ENCODE measurements at places on chromosomes 4 and X.
A peak's percentile ranks its signal among the peaks of the same experiment; 100 is the strongest.

GRCh38 chrX:110331444-110332030 is 13.7 kb upstream of the AMMECR1 start:
- DNase-seq: no peak

DNA sequence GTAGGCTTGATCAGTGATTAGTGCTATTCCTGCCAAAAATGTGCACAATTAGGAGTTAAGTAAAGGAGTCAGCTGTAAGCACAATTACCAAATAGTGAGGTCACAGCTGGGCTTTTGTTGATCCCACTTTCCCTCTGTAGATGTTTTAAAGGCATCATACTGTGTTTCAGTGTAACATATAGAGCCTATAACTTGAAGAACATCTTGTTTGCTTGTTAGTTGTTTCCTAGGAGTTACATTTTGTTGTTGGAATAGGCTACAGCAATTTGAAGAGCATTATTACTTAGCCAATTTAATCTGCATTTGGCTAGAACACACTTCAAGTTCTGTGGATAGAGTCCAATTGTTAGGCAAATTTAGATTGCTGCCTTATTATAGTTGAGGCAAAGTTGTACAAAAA is 210.7 kb upstream of the MAD2L1 start:
- no peak for DNase-seq

GRCh38 chr4:19703391-19703790 is 548.3 kb upstream of the SLIT2 start:
- DNase-seq: no peak

GRCh38 chr4:165609653-165610052 is 230.8 kb downstream of the CPE start:
- no peak for DNase-seq

DNA sequence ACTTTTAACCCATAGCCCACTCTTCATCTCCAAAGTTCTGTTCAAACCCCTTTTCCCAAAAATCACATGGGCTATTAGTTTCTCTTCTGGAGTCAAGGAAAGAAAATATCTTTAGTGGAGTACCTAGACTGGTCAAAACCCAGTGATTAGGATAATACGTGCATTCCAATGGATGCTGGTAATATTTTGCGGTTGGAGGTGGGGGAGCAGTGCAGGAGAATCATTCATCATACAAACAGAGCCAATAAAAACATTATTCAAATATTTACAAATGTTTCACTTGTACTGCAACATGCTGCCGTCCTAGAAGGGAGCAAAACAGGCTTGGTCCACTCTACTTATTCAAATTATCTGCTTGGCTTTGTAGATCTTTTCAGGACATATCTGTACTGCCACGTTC is 57.2 kb upstream of the RAB9B start:
- no peak for DNase-seq

DNA sequence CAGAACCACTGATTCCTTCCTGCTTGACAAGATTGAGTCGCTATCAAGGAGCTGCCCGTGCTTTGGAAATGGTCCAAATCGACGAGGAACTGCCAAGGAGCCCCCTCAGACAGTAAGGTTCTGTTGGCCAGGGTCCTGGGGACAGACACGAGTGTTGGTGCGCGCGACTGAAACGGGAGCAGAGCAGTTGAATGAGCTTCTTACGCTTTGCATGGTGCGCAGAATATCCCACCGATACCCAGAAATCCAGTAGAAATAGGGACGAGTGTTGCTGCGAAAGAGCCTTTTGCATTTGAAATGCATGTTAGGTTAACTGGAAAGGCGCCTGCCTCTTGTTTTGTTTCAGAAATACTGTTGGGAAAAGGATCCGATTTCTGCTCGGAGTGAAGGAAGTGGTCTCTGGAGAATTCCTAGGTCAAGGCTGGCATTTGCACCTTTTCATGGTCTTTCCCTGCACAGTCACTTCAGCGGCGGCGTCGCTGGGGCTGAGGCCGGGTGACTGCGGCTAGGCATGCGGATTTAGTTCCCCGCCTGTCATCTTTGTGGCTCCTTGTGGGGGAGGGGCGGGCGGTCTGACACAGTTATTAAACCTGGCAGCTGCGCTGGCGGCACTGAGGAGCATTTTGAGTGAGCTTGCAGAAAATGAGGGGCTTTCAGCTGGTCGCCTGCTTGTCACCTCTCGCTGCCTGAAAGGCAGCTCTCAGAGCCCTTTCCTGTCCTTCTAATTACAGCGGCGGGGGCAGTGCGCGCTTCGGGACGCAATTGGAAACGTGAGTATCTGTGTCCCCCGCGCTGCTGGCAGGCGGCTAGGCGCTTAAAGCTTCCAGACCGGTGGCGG is 51.5 kb upstream of the TRIM2 start:
- DNase-seq: peak; percentile 62

GRCh38 chr4:14434916-14435315 is 567.4 kb upstream of the CPEB2 start:
- no peak for DNase-seq

GRCh38 chr4:106582103-106582502 is 213.5 kb upstream of the GIMD1 start:
- DNase-seq: no peak

DNA sequence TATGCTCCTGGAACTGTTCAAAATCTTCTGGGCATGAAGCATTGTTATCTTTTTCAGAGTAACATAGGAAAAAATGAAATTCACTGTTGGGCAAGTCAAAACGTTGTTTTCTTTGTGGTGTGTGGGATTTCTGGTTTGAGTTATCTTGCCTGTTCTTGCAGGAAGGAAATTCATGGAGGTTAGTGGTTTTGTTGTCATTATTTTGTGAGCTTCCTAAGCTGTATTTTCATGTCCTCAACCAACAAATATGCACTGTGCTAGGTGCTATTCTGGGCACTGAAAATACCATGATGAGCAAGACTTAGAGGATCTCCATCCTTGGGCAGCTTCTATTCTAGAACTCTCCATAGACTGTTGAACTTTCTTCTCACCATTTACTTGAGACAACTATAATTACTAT is 16.9 kb downstream of the SPINK2 start:
- peak; percentile 60 for DNase-seq

- DNase-seq: no peak
Measured at GRCh38 chr4:9983211-9983610, 38.1 kb downstream of the SLC2A9 start.

- DNase-seq: no peak
Measured at GRCh38 chr4:41918278-41918677, 17.0 kb upstream of the TMEM33 start.

GRCh38 chrX:38847903-38848230 is 46.6 kb downstream of the MID1IP1 start:
- DNase-seq: no peak

- no peak for DNase-seq
Measured at GRCh38 chr4:88940506-88940905, 116.5 kb downstream of the FAM13A start.

GRCh38 chr4:40367451-40367850 is 32.3 kb downstream of the CHRNA9 start:
- no peak for DNase-seq

GRCh38 chr4:13887010-13887409 is 259.5 kb upstream of the BOD1L1 start:
- no peak for DNase-seq

- DNase-seq: no peak
Measured at GRCh38 chr4:76733068-76733771, 164.7 kb downstream of the SOWAHB start.

GRCh38 chrX:139826065-139827044 is 106.5 kb downstream of the ATP11C start:
- DNase-seq: no peak

DNA sequence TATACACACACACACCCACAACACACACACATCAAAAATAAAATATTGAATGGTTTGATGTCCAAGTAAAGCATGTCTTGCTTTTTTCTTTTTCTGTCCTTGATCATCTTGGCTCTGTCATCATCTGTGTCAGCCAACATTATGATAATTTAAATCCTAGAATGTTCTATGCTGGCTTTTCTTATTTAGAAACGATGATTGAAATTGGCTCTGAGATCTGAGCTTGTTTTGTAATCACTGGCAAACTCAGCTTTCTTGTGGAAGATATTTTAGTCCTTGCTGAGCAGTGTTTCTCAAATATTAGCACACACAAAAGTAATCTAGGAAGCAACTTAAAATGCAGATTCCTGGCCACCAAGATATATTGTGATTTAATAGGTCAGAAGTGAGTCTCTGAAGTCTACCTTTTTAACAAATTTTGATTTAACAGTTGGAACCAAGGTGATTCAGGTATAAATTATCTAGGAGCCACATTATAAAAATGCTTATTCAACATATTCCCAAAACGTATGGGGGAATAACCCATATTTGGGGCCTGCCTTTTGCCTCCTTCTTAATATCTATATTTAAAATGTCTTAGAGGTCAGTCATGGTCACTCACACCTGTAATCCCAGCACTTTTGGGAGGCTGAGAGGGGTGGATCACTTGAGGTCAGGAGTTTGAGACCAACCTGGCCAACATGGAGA is 24.0 kb upstream of the DSPP start:
- DNase-seq: no peak

DNA sequence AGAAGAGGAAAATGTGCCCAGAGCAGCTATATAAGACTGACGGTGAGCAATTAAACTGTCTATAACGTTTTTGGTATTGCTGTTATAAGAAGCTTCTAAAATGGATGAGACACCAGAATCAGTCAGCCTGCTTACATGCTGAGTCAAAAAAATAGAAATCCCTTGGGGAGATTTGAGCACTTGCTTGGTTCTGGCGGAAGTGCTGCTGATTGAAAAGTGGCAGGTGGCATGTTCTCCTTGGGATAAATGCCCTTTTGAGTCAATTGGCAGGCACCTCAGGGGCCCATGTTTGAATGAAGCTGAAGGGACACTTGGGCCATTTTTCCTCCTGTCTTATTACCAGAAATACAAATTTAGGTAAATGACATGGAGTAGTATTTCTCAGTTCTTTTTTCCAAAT is 148.7 kb downstream of the PTCHD1 start:
- DNase-seq: no peak

DNA sequence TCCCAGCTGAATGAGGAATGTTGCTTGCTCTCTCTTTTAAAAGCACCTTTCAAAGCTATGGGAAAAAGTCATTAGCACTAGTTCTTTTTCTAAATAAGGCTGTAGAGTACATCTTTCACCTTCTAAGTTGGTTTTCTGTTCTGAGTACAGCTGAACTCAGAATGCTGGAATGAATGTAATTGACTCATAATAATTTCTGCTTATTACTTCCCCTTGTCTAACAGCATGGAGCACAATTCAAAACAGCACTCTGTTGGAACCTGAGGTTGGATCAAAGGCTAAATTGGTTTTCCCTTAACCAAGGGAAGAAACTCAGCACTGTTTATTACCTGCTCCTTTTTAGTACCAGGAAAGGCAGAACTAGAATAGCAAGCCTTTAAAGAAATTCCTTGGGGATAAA is 33.5 kb upstream of the CYP2U1 start:
- DNase-seq: no peak

GRCh38 chr4:145271194-145271593 is 90.8 kb upstream of the OTUD4 start:
- DNase-seq: no peak

GRCh38 chr4:141810038-141810711 is 173.8 kb downstream of the IL15 start:
- DNase-seq: no peak

DNA sequence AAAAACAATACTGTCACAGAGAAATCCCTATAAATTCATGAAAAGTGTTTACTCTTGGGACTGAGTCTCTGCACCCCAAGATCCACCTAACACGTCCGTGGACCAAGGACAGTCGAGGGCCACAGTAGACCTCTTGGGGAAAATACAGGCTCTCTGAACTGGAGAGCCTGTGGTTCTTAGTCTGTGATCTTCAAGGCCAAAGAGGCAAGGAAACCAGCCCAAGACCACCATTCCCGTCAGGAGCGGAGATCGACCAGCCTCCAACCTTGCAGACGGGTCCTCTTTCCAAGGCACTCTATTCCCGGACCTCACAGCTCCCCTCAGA is 1.6 kb upstream of the APBB2 start:
- DNase-seq: no peak

GRCh38 chrX:64394874-64395567 is at the start of gene MTMR8:
MTMR8 (minus strand) TSS chrX:64395452; CDS start chrX:64395363, 89 bp downstream.
- DNase-seq: peak; percentile 10

GRCh38 chr4:102525504-102525903 is 24.3 kb downstream of the NFKB1 start:
- DNase-seq: no peak

DNA sequence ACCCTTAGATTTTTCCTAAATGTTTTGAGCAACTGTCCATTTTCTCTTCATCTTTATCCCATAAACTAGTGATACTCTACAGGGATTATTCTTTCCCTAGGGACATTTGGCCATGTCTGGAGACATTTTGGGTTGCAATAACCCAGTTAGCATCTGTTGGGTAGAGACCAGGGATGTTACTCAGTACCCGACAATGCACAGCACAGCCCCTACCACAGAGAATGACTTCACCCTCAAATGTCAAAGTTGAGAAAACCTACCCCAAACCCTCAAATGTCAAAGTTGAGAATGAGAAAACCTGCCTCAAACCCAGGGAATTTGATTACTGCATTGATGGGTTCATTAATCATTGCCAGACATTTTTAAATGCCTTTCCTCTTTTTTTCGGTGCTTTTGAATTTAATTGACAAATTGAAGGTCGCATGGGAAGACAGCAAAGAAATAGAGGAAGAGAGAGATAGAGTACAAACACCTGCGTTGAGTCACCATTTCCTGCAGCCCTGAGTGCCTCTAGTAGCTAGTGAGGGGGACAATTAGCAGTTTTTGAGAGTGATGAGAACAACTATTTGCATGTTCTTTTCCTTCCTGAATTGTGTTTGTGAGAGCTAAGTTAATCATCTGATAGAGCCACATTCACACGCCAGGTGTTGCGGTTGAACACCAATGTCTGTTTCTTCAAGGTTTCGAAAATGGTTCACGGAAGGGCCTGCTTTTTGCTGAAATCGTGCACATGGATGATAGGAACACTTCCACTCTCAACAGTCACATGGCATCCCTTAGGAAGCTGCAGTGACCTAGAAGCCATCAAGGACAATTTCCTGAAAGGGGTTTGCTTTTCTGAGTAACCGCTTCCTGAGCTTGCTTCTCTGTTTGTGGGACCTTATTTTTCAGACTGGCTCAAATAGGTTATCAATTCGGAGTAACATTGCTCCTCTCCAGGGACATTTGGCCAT is 203.9 kb upstream of the VCX3A start:
- DNase-seq: no peak

DNA sequence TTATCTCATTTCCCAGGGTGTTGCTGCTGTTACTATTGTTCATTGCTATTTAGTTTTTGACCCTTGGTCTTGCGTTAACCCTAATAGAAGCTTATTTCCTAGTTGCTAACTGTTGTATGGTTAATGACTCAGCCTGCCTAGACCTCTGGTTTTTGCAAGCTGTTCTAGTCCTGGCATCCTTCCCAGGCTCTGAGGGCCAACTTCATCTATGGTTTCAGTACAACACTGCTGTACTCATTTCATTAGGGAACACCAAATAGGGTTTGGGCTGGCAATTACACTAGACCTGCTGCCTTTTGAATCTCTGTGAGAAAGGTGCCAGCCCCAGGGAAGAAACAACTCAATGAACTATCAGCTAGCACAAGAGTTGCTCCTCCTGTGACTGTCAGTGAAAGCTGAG is 59.6 kb downstream of the DCX start:
- DNase-seq: no peak

GRCh38 chr4:4485806-4486205 is 56.0 kb downstream of the STX18 start:
- DNase-seq: no peak
